ENCODE measurements at places on chromosomes 7 and 10. TPM values are rescaled to one million over a fixed set of nuclear protein-coding genes. Genes with fewer than 3 reads are reported as not detected.

The ENTPD1 gene
- 4.5 TPM for total RNA-seq

The AVPI1 gene
- total RNA-seq: 12.1 TPM

The MRC1 gene
- total RNA-seq: 4.9 TPM

The DPCD gene
- total RNA-seq: 46.1 TPM

The UCMA gene
- total RNA-seq: not detected

The SLC39A12 gene
- not detected for total RNA-seq

The DPYSL4 gene
- total RNA-seq: not detected

The AP5Z1 gene
- 52.5 TPM for total RNA-seq

The TEX36 gene
- total RNA-seq: not detected

The CYP26C1 gene
- total RNA-seq: 7.0 TPM

The GJD4 gene
- not detected for total RNA-seq

The ANKRD1 gene
- not detected for total RNA-seq

The FIGNL1 gene
- total RNA-seq: 6.4 TPM

DNA sequence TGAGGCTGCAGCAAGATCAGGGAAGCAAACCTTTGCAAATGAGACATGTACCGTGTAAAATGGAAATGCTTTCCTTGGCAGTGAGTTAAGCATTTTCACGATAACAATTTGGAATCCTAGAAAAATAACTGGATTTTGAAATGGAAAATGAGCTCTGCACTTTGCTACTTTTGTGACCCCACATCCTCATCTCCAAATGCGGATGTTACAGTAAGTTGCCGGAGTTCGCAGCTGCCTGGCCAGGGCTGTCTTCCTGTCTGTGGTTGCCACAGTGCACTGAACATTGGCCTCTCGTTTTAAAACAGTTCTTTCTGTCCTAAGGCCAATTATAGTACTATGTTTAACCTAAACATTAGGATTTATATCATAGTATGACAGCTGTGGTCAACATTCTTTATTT lies 136.2 kb upstream of the FZD8 start:
- DNase-seq: no peak

GRCh38 chr7:94923412-94923811 lies 16.0 kb downstream of the PPP1R9A start:
- DNase-seq: no peak

- no peak for DNase-seq
Observed at GRCh38 chr7:108239501-108240225, 109.5 kb upstream of the LAMB4 start.

- no peak for DNase-seq
Observed at GRCh38 chr10:117277675-117278074, 36.8 kb downstream of the SLC18A2 start.

GRCh38 chr7:120273476-120273975 lies 551 bp downstream of the KCND2 start:
- peak; percentile 75 for DNase-seq

- no peak for DNase-seq
Observed at GRCh38 chr7:5689118-5689517, 92.3 kb downstream of the RNF216 start.

- DNase-seq: no peak
Observed at GRCh38 chr10:34392641-34393170, 422.4 kb downstream of the PARD3 start.

DNA sequence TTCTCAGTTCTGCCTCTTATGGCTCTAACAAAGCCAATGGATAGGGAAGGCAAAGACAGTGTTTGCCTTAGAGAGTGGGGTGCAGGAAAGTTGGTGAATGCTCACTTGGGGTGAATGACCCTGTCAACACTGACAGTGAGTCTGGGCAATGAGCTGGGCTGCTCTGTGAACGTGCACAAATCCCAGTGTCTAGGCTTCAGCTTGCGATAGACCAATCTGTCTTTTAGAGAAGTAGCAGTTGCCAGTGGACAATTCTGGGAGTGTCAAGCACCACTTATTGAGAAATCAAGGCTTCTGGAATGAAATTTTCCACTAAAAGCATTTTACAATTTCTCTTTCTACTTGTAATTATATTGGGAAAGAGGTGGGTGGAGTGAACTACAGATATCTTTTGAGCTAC lies 141.4 kb downstream of the HERPUD2 start:
- no peak for DNase-seq

DNA sequence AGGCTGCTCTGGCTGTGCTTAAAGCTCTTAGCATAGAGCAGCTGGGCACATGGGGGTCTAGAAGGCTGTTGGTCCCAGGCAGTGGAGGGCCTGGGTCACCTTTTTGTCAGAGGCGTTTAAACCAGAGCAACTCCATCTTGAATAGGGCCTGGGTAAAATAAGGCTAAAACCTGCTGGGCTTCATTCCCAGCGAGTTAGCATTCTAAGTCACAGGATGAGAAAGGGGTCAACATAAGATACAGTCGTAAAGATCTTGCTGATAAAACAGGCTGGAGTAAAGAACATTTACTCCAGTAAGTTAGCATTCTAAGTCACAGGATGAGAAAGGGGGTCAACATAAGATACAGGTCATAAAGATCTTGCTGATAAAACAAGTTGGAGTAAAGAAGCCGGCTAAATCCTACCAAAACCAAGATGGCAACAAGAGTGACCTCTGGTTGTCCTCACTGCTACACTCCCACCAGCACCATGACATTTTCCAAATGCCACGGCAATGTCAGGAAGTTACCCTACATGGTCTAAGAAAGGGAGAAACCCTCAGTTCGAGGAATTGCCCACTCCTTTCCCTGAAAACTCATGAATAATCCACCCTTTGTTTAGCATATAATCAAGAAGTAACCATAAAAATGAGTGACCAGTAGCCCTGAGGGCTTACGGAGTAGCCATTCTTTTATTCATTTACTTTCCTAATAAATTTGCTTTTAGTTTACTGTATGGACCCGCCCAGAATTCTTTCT lies 96.8 kb upstream of the PCBD1 start:
- no peak for DNase-seq

- peak; percentile 63 for DNase-seq
Observed at GRCh38 chr10:132575320-132576201, 38.0 kb downstream of the INPP5A start.

- DNase-seq: no peak
Observed at GRCh38 chr10:43772171-43772570, 123.5 kb upstream of the ZNF32 start.

DNA sequence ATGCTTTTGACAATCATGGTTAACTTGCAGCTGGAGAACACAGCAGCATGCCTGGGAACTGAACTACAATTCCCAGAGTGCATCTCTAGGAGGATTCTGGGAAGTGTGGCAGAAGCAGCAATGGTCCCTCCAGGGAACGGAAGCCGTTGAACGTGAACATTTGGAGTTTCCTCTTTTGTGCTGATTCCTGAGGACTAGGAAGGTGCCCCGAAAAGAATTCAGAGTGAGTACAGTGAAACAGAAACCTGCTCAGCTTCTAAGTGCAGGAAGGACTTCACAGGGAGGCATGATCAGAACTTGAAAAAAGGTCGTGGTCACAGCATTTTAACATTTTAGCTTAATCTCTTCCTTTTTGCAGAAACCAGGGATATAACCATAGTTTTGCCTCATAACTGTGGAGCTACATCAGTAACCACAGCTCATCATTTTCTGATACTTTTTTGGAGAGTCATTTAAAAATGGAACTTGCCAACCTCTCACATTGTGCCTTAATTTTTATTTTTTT lies at the start of gene NUDT13:
Gene NUDT13 (plus strand): TSS at position 111 of the 505 bp plus-strand sequence. CDS start 3,911 bp downstream, outside the sequence.
- DNase-seq: peak; percentile 70

GRCh38 chr10:84798312-84798711 lies 469.9 kb downstream of the CCSER2 start:
- no peak for DNase-seq

- peak; percentile 74 for DNase-seq
Observed at GRCh38 chr10:92965314-92965713, 95.3 kb upstream of the CYP26C1 start.

DNA sequence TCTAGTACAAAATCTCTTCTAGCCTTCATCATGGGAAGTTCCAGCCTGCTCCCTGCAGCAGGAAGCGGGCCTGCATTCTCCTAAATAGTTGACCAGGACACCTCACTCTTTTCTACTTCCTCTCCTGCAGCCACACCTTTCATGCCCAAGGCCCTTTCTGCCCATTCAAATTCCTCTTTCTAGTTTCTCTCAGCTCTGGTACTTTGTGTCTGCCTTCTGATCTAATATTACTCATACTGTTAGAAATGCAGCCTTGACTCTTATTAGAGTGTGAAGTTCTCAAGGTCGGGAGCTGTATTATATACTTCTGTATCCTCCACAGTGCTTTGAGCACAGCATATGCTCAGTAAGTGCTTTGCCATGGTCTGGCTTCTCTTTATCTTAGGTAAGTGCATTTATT lies 103.1 kb downstream of the PRKCQ start:
- no peak for DNase-seq

- no peak for DNase-seq
Observed at GRCh38 chr7:108345710-108346336, 110.4 kb downstream of the NRCAM start.

GRCh38 chr10:131478377-131478989 lies 167.0 kb upstream of the TCERG1L start:
- no peak for DNase-seq

DNA sequence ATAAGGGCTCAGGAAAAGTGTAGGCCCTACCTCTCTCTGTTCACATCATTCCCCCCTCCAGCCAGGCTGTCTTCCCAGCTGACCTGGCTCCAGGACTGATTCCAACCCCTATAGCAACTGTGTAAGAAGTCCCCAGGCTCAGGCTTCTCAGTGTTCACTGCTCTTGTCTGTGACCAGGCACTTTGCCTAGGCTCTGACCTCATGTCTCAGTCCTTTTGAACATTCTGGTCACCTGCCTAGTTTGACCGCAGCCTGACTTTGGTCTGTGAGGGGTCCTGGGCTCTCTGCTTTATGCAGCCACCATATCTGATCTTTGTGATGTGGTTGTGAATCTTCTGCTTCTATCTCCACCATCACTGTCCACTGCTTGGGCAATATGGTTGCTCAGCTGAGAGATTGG lies 24.5 kb downstream of the HIF1AN start:
- no peak for DNase-seq

GRCh38 chr7:42471573-42472174 lies 234.7 kb upstream of the GLI3 start:
- DNase-seq: no peak

- no peak for DNase-seq
Observed at GRCh38 chr10:17502814-17503213, 48.4 kb upstream of the ST8SIA6 start.

DNA sequence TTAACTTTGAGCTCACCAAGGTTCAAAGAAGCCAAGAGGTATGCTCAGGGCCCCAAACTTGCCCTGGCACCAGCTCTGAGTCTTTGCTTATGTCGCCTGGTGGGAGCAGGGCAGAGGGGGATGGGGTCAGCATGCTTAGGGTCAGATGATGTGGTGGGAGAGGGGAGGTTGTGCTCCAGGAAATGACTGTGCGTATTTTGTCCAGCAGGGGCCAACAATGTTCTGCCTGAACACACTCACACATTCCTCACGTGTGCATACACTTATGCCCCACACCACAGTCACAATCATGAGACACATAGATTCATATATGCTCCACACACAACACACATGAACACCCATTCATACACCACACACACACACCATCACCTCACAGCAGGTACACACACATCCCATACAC lies 4.4 kb upstream of the RAMP3 start:
- DNase-seq: no peak
